ENCODE measurements at places on chromosomes 12 and 14.

DNA sequence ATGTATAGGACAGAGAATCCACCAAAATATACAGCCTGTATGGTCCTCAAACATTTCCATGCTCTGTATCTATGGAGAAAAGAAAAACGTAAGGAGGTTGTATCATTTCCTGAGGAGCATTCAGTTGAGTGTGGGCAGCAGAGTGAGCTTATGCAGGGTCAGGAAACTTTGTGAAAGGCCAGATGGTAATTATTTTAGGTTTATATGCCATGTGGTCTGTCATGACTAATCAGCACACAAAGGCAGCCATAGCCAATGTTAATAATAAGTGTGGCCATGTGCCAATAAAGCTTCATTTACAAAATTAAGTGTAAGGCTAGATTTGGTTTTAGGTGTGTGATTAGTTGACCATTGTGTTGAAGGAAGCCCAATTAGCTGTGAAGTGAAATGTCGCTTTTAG, 33.2 kb upstream of the A2M start:
- DNase-seq: no peak

DNA sequence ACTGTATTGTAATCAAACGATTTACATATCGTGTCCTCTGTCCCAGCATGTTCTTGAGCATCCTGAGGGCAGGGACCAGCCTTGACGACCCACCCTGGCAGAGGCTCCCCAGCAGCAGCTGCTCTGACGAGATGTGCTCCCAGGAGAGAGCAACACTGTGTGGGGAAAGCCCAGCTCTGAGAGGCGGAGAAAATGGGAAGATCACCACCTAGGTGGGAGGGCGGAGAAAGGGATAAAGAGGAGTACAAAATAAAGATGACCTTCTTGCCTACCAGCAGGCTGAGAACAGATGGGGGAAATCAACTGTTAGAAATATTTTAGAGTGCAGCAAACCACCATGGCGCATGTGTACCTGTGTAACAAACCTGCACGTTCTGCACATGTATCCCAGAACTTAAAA, 71.5 kb upstream of the CAPRIN2 start:
- no peak for DNase-seq

DNA sequence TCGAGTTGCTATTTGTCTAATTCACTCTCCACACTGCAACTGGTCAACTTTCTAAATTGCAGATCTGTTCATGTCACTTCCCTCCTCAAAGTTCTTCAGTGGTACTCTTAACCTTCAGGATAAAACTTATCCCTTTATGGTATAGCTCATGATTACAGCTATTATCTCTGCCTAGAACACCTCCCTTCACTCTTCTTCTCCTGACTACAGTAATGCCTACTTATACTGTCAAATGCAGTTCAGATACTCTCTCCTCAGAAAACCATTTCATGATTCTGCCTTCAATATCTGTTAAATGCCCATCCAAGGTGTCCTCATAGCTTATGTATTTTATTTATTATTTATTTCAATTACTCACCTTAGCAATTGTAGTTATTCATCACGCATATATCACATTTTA, 85.5 kb downstream of the FAR2 start:
- no peak for DNase-seq

- DNase-seq: no peak
Observed at GRCh38 chr14:52590318-52590717, 37.7 kb downstream of the GPR137C start.

GRCh38 chr12:20000229-20000849, 368.0 kb upstream of the PDE3A start:
- no peak for DNase-seq

DNA sequence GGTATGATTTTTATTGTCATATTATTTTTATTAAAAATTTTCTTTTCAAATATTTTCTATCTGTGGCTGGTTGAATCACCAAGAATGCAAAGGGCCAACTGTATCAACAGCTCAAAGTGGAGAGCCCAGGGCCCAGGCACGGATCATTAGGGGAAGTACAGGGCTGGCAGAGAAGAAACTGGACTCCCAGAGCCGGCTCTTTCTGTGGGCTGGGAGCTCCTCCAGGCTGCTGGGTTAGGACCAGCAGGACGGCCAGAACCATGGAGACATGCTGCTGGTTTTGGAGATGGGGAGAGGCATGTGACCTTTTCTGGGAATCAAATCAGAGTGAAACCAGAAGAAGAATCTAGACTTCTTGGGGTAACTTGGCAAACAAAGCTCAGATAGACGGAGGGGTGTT, 220.5 kb downstream of the CACNA1C start:
- DNase-seq: no peak

- DNase-seq: peak; percentile 88
Observed at GRCh38 chr14:65927931-65928356, 515.4 kb downstream of the FUT8 start.

GRCh38 chr14:23570806-23571483, 3.4 kb upstream of the AP1G2 start:
- no peak for DNase-seq

DNA sequence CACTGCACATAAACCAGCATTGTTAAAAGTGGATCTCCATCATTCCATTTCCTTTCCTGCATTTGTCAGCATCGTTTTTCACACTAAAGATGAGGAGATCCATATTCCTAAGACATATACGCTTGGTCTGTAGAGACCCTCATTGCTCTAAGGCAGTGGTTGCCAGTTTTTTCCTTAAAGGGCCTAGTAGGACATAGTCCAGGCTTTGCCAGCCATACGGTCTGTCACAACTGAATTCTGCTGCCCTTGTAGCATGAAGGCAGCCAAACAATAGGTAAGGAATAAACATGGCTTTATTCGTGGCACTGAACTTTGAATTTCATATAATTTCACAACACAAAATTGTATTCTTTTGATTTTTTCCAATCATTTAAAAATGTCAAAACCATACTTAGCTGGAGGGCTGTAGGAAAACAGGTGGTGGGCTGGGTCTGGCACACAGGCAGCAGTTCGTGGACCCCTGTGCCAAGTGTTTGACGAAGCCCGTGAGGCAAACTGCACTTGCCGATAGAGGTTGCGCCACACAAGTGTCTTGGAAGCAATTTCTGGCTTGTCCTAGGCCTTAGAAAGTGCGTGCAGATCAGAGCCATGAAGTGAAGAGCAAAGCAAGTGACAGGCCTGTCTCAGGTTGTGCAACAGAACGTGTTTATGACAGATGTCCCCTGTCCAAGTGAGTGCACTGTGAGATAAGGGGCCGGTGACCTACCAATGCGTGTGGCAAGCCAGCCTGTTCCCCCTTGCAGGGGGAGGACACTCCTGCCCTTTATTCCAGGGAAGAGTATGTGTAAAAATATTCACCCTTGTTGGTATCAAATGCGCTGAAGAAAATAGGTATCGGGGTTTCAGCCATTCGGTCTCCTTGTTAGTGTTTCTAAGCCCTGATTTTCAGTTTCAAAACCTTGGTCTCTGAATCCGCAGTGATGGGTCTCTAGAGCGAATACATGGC, 916 bp upstream of the CHPT1 start:
- DNase-seq: peak; percentile 9

- DNase-seq: no peak
Observed at GRCh38 chr12:111440631-111441030, 34.9 kb downstream of the SH2B3 start.

DNA sequence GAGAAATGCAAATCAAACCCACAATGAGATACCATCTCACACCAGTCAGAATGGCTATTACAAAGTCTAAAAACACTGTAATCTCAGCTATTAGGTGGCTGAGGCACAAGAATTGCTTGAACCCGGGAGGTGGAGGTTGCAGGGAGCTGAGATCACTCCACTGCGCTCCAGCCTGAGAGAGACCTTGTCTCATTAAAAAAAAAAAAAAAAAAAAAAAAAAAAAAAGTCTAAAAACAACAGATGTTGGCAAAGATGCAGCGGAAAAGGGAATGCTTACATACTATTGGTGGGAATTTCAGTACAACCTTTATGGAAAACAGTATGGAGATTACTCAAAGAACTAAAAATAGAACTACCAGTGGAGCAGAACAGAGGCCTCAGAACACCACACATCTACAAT, 19.0 kb upstream of the ATF7 start:
- DNase-seq: no peak

DNA sequence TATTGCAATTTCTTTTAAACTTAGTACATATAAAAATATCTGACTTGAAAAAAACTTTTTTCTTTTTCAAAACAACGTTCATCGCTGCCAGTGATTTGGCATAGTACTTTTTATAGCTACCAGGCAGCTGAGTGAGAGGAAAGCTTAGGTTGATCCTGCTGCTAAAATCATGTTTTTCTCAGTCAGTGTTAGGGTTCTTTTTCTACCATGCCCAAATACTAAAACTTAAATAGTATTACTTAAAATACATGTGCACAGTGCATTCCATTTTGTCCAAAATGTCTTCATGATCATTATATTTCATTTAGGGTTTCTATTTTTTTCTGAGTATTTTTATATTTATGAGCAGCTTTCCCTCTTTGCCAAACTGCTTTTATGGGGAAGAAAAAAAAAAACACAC, 123.8 kb downstream of the PDZRN4 start:
- no peak for DNase-seq

GRCh38 chr14:85291731-85292130, 238.2 kb upstream of the FLRT2 start:
- DNase-seq: no peak

- no peak for DNase-seq
Observed at GRCh38 chr14:23915559-23915958, 38.0 kb upstream of the DHRS4 start.

- no peak for DNase-seq
Observed at GRCh38 chr14:81408595-81408994, 8.5 kb upstream of the STON2 start.

GRCh38 chr12:7927470-7927869, 8.5 kb downstream of the SLC2A3 start:
- DNase-seq: no peak

DNA sequence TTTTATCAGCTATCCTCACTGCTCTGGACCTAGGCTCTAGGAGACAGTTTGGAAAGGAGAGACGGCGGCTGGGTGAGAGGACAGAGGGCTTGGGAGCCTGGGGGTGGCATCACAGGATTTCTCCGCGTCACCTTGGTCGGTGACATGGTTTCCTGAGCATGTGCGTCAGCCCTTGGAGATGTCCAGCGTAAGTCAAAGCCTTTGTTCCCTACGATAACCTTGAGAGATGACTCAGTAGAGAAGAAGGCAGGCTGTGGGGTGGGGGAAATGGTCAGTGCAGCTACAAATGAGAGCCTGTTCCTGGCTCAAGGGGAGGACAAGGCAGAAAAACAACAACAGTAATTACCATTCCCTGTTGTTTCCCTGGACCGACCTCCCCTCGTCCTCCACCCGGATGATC, 90.2 kb upstream of the TBX3 start:
- no peak for DNase-seq

GRCh38 chr12:110001596-110001995, 2.4 kb downstream of the ANKRD13A start:
- no peak for DNase-seq

DNA sequence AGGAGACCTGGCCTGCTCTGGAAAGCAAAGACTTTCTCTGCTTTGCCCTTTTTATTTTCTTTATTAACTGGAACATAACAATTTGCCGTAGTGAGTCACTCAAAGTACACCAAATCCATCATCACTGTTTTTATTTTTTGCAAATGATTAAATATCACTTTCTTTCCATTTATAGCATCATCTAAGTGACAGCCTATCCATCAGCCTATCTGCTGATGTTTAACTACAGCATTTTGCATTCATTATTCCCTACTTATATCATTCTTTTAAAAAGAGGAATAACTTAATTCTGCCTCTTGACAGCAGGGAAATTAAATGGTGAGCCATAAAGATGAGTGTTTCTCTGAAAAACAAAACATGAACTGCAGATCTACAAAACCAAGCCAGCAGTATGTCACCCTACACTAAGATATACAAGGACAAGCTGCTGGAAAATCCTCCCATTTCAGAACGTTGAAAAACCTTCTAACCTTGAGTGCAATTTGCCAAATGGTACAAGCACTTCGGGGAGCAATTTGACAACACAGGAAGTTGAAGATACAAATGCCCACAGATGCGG, 821.3 kb upstream of the TMEM132C start:
- no peak for DNase-seq

GRCh38 chr14:100488057-100488456, 99.2 kb downstream of the BEGAIN start:
- DNase-seq: no peak

- no peak for DNase-seq
Observed at GRCh38 chr12:124352839-124353238, 57.9 kb downstream of the RFLNA start.

- DNase-seq: no peak
Observed at GRCh38 chr14:23175823-23176222, 7.6 kb downstream of the SLC7A8 start.

DNA sequence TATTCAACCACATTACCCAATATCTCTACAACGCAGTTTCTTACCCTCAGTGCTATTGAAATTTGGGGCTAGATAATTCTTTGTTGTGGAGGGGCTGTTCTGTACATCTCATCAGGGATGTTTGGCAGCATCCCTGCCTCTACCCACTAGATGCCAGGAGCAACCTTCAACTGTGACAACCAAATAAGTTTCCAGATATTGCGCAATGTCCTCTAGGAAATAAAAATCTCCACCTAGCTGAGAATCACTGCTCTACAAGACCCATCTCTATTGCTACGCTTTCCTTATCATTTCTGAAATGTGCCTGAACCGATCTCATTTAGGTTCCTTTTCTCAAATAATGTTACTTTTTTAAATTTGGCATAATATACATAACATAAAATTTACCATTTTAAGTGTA, 155.2 kb upstream of the G2E3 start:
- DNase-seq: no peak

- DNase-seq: no peak
Observed at GRCh38 chr12:13130981-13131380, 27.5 kb upstream of the GSG1 start.

- no peak for DNase-seq
Observed at GRCh38 chr14:100307766-100308426, 1.7 kb upstream of the SLC25A29 start.

DNA sequence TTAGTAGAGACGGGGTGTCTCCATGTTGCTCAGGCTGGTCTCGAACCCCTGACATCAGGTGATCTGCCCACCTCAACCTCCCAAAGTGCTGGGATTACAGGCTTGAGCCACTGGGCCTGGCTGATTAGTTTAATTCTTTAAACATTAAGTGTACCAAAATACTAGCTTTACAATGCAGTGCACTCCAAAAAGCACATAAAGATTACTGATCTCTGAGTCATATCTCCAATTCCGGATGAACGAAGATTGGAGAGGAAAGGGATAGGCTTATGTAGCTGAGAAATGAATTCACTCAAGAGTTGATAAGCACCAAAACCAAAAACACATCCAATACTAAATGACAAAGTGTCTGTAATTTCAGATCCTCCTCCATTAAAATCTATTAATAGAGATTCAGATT, 15.1 kb downstream of the NAV3 start:
- no peak for DNase-seq

DNA sequence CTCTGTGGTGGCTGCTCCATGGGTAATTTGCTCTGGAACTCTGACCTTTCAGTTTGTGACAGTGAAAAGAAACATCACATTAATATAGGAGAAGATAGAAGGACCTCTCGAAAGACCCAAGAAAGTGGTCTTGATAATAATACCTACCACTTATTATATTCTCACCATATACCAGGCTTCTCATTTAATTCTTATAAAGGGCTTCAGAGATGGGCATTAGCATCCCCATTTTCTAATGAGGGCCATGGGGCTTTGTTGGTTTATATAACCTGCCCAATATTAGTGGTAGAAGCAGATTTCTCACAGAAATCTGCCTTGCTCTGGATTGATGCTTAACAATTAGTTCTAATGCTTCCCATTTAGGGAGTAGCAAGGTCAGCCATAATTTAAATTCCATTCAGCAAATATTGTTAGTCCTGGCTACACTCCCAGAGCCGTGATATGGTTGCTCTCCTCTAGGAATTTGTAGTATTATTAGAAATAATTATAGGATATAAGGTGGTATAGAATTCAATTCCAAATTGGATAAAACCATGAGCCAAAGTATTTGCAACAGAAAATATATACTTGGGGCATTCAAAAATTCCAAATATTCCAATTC, 7.4 kb upstream of the AMIGO2 start:
- DNase-seq: no peak
